ENCODE measurements at places on chromosomes 6 and 20. TPM values are rescaled to one million over a fixed set of nuclear protein-coding genes. Genes with fewer than 3 reads are reported as not detected.

The NKAIN4 gene
- not detected for total RNA-seq

The CNBD2 gene
- total RNA-seq = 4.0 TPM

The STAU1 gene
- total RNA-seq = 48.6 TPM

The GNMT gene
- 0.98 TPM for total RNA-seq

The METTL24 gene
- total RNA-seq = not detected

The MCM3 gene
- total RNA-seq = 211 TPM

The GPSM3 gene
- total RNA-seq = 258 TPM

The CYB5R4 gene
- 31.2 TPM for total RNA-seq

The ADTRP gene
- total RNA-seq = 0.39 TPM

The PRIM2 gene
- 37.3 TPM for total RNA-seq

The NOTCH4 gene
- 0.16 TPM for total RNA-seq

The HMGCLL1 gene
- not detected for total RNA-seq

The CLVS2 gene
- not detected for total RNA-seq

The ZFP57 gene
- 2.3 TPM for total RNA-seq

The VWA7 gene
- 4.9 TPM for total RNA-seq

The SLC17A1 gene
- total RNA-seq = not detected

The ZBP1 gene
- 10.5 TPM for total RNA-seq

The FAM210B gene
- 6.7 TPM for total RNA-seq

The MATN4 gene
- 0.16 TPM for total RNA-seq

The ULBP2 gene
- 0.16 TPM for total RNA-seq

The SEL1L2 gene
- not detected for total RNA-seq

The TEAD3 gene
- 0.23 TPM for total RNA-seq

The FOXA2 gene
- total RNA-seq = not detected

The KIF6 gene
- total RNA-seq = 0.32 TPM

The RTN4IP1 gene
- 8.7 TPM for total RNA-seq

The NRN1 gene
- 0.86 TPM for total RNA-seq

The C6orf163 gene
- total RNA-seq = 1.3 TPM

The IL17A gene
- not detected for total RNA-seq

The ZGPAT gene
- 44.2 TPM for total RNA-seq

The UST gene
- total RNA-seq = 0.25 TPM

The SCP2D1 gene
- not detected for total RNA-seq

The HLA-DOB gene
- total RNA-seq = 6.9 TPM

The GHRH gene
- total RNA-seq = not detected

The LHFPL5 gene
- not detected for total RNA-seq

The GATA5 gene
- not detected for total RNA-seq

The TFAP2C gene
- total RNA-seq = not detected

The SIGLEC1 gene
- not detected for total RNA-seq

The SYNDIG1 gene
- not detected for total RNA-seq

The SIRPB2 gene
- not detected for total RNA-seq

The AKIRIN2 gene
- 37.7 TPM for total RNA-seq

The SLC12A5 gene
- 0.70 TPM for total RNA-seq

The POU5F1 gene
- total RNA-seq = not detected

The KHDRBS2 gene
- total RNA-seq = not detected
